ENCODE measurements at places on chromosomes 4 and X. TPM values are rescaled to one million over a fixed set of nuclear protein-coding genes. Genes with fewer than 3 reads are reported as not detected.

DNA sequence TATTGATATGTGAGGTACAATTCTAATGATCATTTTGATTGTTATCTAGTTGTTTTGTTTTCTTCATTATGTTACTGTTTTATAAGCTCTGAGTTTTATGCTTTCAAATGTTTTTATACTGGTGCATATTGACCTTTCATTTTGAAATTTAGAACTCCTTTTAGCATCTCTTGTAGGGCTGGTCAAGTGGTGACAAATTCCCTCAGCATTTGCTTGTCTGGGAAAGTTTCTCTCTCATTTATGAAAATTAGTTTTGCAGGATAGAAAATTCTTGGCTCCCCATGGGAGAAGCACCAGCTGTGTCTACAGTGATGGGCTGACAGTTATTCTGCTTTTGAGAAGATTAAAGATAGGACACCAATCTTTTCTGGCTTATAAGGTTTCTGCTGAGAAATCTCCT, 105.3 kb upstream of the SPRY1 start:
- DNase-seq, result no peak

The TLR1 gene
- 4.3 TPM for polyA plus RNA-seq

The RAB33A gene
- polyA plus RNA-seq, result 0.52 TPM

The GPRIN3 gene
- polyA plus RNA-seq, result 8.6 TPM

GRCh38 chrX:118975831-118976598, 1.6 kb downstream of the LONRF3 start:
- no peak for DNase-seq
